Stimulated activated CD4-positive, alpha-beta T cell treated with anti-CD3 and anti-CD28 coated beads, TNF-alpha, amount 100 ng/mL, for 4 hours (primary cell): ENCODE measurements at places on chromosomes 4 and X.

GRCh38 chr4:30718021-30718542, 2.1 kb upstream of the PCDH7 start:
- DNase-seq, result no peak

DNA sequence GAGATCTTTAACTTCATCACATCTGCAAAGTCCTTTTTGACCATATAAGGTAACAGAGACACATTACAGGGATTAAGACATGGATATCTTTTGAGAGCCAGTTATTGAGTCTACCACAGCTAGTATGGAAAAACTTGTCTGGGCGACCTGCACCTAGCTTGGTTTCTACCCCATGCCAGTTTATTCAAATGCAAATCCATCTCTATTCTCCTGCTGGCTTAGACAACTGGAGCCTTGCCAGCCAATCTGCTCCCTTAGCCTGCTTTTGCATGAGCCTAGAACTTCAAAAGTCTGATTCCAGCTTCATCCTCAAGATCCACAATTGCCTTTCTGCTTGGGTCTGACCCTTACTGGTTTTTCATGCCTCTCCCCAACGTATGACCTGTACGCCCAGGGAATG, 212.0 kb upstream of the AFF2 start:
- no peak for DNase-seq

DNA sequence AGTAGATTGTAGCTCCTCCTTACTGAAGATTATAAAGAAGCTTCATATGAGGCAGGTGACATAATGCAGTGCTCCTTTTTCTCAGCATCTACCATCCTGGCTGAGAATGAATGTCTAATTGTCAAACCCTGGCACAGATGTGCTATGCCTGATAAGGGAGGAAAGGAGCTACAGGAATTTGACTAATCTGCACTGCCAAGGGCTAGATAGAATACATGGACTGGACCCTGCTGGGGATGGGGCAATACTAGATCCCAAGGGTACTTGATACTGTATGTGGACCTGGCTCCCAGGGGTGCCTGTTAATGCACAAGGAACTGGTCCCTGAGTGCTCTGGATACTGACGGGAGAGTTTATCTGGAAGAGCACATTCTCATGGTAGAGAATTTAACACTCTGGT, 362.2 kb upstream of the EMCN start:
- DNase-seq, result no peak

- DNase-seq, result no peak
These were observed 476.7 kb upstream of the ATOH1 start for GRCh38 chr4:93351846-93352245.

GRCh38 chr4:38704622-38705154, 40.7 kb downstream of the KLF3 start:
- DNase-seq, result no peak

DNA sequence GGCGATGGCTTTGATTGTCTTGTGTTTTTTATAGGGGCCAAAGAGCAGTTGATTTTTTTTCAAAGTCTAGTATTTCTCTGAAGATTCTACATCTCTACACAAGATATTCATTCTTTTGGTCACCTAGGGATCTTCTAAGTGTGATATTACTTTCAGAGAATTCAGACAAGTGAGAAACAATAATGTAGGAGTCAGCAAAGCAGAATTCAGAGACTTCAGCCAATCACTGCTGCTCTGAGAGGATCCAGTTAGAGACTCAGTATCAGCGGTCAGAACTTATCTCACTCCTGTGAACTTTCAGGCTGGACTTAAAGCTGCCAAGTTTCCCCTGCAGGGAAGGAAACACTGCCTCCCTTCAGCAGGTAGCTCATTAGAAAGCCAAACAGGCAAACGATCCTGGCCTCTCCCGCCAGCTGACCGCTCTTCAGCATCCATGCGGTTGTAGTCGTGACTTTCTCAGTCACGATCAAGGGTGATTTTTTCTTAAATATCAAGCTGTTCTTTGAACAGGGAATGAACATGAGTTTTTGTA, 59.2 kb downstream of the NSUN7 start:
- DNase-seq, result no peak

- DNase-seq, result no peak
These were observed 2.7 kb downstream of the PLS3 start for GRCh38 chrX:115563633-115564162.

- DNase-seq, result no peak
These were observed 439.2 kb upstream of the FAM47C start for GRCh38 chrX:36568946-36569345.

DNA sequence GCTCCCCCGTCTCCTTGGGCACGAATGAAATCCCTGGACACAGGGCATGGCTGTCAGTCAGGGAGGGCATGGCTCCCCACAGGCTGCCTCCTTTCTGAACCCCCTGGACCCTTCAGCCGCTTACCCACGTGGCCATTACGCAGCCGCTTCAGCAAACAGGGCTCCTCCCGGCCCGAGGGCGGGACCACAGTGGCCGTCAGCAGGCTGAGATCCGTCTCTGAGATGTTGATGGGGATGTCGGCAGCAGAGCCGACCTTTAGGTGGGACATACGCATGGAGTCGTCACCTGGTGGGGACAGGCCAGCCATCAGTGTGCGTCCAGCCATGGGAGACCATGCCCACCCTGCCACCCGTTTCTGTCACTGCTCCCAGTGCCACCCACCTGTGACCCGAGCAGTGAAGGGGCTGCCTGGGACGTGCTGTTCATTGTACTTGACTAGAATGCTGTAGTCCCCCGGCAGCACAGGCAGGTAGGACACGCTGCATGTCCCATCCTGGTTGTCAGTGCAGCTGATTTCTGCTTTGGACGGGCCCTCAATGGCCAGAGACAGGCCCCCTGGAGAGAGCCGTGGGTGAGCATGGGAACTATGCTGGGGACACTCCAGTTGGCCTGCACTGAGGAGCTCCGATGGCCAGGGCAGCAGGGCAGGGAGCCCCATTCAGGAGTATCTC, 21.1 kb downstream of the FLNA start:
- no peak for DNase-seq

DNA sequence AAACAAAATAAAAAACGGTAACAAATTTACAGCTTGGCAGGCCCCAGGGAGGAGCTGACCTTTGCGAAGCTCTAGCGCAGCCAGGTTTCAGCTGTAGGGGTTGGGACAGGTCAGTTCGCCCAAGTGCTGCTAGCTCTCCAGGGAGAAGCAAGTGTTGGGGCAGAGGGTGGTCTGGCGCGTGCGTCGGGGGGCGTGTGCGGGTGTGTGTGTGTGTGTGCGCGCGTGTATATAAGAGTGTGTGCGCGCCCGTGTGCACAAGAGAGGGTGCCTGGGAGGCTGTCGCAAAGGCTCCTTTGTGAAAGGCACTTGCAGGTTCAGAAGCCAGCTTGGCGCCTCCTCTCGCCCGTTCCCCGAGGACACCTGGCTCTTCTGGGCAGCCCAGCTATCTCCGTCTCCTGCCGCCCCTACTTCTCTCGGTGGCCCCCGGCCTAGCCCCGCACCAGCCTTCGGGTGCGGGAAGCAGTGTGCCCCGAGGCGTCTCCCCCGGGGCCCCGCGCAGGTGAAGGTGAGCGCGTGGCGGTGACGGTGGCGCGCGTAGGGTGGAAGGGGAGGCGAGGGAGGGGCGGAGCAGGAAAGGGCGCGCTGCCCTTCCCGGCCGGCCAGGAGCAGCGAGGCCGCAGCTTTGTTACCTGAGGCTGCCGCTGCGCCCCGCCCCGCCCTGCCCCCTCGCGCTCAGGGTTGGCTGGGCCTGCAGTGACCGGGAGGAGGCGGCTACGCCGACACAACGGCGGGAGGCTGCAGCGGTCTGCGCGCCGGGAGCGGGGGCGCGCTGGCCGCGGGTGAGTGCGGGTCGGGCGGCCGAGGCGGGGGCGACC, at the start of gene FHDC1:
FHDC1 (plus strand) TSS at position 693 of the 815 bp plus-strand sequence. CDS start 6,735 bp downstream, outside the sequence.
- DNase-seq, result no peak

DNA sequence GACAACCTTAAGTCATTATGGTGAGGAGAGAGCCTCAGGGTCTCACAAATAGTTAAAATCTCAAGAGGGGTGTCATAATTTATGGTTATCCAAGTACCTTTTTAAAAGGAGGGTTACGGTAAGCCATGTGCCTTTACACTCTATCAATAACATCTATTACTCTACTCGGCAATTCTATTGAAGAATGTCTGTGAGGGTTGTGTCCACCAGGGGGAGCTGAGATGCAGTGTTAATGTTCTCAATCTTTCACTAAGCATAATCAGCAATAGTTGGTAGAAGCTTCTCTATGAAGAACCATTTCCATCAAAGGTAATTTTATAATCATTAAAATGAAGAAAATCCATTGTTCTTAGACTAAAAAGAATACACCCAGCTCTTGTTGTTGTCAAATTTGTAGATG, 457.4 kb downstream of the CENPC start:
- peak; percentile 5 for DNase-seq

GRCh38 chr4:86661006-86661405, 66.9 kb downstream of the PTPN13 start:
- no peak for DNase-seq

GRCh38 chr4:55346851-55347255, 811 bp downstream of the SRD5A3 start:
- DNase-seq, result no peak

GRCh38 chr4:158768555-158769174, at the start of gene FNIP2:
Gene FNIP2 (plus strand): TSS chr4:158769026. CDS start chr4:158769213, 187 bp downstream.
- peak; percentile 50 for DNase-seq

DNA sequence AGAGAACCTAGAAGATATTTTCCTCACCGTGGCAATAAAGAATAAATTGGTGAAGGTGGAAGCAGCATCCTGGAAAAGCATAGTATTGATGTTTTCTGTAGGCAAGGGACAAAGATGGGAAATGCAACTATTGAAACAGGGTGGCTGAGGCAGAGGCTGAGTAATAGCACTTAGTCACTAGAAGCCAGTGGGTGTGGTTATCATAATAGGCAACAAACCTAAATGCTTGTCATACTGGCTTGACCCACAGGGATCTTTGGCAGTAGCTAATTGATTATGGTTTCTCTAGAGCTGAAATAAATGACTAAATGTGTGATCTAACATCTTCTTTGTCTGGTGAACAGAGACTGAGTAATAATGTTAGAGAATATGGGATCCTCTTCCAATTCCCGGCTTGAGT, 353.6 kb upstream of the RPS6KA3 start:
- DNase-seq, result no peak

- DNase-seq, result no peak
These were observed 25.9 kb upstream of the FGFR3 start for GRCh38 chr4:1767061-1767769.

DNA sequence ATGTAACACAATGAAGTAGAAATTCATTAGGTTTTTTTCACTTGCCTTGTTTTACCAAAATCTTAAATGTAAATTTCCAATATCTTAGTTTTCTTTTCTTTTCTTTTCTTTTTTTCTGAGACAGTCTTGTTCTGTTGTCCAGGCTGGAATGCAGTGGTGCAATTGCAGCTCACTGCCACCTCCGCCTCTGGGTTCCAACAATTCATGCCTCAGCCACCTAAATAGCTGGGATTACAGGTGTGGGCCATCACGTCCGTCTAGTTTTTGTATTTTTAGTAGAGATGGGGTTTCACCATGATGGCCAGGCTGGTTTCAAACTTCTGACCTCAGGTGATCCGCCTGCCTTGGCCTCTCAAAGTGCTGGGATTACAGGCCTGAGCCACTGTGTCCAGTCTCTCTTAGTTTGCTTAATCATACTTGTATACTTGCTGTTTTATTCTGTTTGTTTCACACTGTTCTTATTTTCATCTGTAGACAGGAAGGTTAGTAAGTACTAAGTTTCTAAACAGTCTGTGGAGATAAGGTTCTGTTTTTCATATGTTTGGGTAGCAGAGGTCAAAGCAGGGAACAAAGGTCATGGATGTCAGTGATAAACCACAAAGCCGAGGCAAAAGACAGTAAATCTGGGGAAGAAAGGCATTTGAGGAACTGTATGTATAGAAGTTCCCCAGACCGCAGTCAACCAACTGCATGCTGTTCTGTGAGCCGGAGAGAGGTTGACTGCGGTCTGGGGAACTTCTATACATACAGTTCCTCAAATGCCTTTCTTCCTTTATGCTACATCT, 129.1 kb downstream of the CBR4 start:
- no peak for DNase-seq

DNA sequence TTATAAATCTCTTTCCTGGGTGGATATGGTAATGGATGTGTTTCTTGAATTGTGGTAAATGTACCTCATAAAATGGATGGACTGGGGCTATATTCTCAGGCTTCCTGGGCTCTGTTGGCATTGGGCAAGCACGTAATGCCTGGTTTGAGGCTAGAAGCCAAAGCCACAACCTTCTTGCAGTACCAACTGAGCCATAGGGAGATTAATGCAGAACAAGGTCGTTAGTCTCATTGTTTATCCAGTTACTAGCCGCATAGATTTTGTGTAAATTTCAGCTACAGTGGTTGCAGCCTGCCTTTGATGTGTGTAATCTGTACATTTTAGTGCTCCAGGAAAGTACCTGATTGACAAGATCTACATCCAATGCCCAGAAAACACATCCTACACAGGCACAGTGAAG, 7.2 kb upstream of the LEF1 start:
- DNase-seq, result no peak

- DNase-seq, result no peak
These were observed 5.3 kb upstream of the IDS start for GRCh38 chrX:149510386-149510785.

GRCh38 chr4:10535912-10536311, 78.7 kb upstream of the ZNF518B start:
- no peak for DNase-seq

DNA sequence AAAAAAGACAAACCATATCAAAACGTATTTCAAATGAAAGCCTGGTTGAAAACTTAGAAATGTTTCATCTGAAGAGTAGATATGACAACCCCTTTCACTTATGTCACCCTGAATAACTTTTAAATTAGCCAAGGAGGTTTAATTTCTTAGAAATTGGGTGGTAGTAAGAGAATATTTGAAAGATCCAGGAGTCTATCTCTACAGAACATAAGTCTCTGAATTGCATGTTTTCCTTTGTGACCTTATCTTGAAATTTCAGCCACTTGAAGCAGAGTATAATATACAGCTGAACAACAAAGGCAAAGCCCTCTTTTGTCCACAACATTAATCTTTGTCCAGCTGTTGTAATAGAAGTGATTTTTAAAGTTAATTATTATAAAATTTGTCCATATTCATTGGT, 49.5 kb downstream of the TMEM154 start:
- no peak for DNase-seq

- DNase-seq, result no peak
These were observed 335.5 kb downstream of the IL15 start for GRCh38 chr4:141971869-141972268.

- DNase-seq, result no peak
These were observed 137.1 kb downstream of the ZNF518B start for GRCh38 chr4:10320130-10320529.

- DNase-seq, result no peak
These were observed 6.6 kb downstream of the KIT start for GRCh38 chr4:54664400-54664799.

- no peak for DNase-seq
These were observed 178.6 kb downstream of the SLC7A11 start for GRCh38 chr4:138063581-138063980.

GRCh38 chr4:1532549-1533395, 126.5 kb upstream of the NKX1-1 start:
- DNase-seq, result no peak
